Effector CD4-positive, alpha-beta T cell (primary cell): ENCODE measurements at places on chromosomes 3 and 15.

DNA sequence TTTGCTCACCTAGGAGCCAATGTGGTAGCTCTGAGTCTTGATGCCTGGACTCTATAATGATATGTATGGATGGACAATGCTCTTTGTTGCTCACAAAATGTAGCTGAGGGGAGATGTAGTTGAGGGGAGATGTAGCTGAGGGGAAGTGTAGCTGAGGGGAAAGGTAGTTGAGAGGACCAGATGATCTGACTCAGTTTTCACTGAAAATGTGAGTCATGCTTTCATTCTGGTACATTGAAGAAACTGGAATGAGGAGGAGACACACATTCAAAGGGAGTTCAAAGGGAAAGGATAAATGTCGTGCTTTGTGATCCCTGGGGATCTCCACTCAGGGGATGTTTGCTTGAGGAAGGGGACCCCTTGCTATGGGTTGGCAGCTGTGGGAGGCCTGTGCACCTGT lies 302.9 kb upstream of the TRIM42 start:
- no peak for DNase-seq

DNA sequence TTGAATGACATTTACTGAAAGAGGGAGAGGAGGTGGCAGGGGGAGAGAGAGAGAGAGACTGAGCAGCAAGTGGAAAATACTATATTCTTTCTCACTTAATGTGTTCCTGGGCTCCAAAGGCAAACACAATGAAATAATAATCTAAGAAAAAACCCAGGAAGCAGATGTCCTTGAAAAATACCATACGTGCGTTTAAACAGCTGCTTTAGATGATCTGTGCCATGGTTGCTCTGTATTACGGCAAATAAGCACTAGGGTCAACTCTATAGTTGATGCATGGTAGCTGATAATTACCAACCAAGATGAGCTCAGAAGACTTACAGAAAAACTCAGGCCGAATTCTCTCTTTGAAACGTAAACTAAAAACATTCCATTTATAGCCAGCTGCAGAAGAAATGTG lies 410.3 kb upstream of the TBL1XR1 start:
- DNase-seq: no peak

- DNase-seq: no peak
These were observed 17.8 kb downstream of the BMF start for GRCh38 chr15:40090774-40091455.

DNA sequence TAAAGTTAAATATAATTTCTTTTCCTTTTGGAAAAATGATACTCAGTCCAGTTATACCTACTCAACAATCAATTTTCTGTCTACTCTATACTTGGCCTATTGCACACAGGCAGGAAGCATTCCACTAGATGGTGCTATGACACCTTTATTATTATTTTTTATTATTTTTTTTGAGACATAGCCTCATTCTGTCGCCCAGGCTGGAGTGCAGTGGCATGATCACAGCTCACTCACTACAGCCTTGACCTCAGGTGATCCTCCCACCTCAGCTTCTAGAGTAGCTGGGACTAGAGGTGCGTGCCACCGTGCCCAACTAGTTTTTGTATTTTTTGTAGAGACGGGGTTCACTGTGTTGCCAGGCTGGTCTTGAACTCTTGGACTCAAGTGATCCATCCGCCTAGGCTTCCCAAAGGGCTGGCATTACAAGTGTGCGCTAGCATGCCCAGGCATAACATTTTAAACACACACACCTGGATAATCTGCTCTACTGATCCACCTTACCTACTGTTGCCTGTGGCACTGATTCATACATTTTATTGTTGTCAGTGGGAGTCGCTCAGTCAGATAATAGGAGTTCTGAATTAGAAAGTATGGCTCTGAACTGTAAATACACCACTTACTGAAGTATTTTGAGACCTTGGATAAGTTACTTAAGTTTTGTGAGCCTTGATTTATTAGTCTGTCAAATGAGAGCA lies 56.2 kb downstream of the EIF3J start:
- DNase-seq: peak; percentile 6

DNA sequence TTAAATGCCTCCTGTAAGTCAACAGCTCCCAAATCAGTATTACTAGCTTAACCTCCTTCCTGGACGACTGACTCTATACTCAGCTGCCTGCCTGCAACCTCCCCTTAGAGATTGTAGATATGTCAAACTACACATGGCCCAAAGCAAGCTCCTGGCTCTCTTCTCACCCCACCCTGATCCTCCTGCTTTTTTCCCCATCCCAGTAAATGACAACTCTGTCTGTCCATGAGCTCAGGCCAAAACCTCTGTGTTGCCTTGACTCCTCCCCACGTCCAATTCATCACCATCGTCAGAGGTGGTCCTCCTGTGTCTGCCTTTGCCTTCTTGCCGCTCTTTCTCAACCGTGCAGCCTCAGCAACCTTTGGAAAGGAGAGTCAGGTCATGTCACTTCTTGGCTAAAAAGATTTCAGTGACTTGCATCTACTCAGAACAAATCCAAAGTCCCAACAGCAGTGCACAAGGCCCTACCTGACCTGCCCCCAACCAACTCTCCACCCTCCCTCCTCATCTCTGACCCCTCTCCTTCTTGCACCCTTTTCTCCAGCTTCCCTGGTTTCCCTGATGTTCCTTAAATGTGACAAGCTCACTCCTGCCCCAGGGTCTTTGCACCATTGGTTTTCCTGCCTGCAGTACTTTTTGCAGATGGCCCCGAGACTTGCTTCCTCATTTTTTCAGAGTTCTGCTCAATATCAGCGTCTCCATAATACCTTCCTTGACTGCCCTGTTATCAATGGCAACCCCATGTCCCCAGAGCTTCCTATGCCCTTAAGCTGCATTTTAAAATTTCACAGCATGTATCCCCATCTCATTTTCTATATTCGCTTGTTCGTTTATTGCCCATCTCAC lies 52.8 kb downstream of the LSM3 start:
- no peak for DNase-seq

DNA sequence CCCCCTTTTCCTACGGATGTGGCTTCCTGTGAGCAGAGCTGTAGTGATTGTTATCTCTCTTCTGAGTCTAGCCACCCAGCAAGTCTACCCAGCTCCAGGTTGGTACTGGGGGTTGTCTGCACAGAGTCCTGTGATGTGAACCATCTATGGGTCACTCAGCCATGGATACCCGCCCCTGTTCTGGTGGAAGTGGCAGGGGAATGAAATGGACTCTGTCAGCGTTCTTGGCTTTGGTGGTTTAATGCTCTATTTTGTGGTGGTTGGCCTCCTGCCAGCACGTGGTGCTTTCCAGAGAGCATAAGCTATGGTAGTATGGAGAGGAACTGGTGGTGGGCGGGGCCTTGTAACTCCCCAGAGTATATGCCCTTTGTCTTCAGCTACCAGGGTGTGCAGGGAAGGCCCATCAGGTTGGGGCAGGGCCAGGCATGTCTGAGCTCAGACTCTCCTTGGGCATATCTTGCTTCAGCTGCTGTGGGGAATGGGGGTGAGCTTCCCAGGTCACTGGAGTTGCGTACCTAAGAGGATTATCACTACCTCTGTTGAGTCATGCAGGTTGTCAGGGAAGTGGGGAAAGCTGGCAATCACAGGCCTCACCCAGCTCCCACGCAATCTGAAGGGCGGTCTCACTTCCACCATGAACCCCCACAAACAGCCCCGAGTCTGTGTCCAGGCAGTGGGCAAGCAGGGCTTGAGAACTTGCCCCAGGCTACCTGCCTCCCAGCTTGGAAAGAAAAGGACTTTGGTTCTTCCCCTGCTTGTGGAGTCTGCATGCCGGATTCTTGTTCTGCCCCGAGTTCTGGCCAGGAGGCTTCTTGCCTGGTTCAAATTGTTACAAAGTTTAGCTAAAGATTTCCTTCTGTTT lies 9.0 kb upstream of the ADGRG7 start:
- DNase-seq: no peak
